ENCODE measurements at places on chromosomes 1 and 21.

DNA sequence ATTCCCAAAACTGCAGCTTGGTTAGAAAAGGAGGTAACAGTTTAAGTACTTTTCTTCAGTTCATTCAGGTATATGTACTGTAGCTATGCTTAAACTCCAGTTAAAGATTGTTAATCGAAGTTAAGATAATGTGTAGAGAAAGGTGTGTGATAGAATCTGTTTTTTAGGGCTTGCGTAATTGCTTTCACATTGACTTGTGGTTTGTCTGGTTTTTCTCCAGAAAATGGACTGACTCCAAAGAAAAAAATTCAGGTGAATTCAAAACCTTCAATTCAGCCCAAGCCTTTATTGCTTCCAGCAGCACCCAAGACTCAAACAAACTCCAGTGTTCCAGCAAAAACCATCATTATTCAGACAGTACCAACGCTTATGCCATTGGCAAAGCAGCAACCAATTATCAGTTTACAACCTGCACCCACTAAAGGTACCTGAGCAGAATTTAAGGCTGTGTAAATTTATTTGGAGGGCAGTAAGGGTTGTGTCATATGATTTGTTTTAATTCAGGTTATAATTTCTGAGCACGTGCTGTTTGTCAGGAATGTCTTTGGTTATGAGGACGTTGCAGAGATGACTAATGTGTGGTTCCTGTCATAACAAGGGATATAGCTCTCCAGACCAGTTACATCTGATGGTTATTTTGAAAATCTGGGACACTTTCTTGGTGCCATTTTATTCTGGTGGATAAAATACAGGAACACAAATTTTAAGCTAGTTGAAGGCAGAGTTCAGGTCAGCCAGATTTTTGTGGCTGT, 26.0 kb downstream of the ATF6 start:
- no peak for DNase-seq

- DNase-seq: no peak
Measured at GRCh38 chr1:202687370-202687769, 22.9 kb downstream of the SYT2 start.

DNA sequence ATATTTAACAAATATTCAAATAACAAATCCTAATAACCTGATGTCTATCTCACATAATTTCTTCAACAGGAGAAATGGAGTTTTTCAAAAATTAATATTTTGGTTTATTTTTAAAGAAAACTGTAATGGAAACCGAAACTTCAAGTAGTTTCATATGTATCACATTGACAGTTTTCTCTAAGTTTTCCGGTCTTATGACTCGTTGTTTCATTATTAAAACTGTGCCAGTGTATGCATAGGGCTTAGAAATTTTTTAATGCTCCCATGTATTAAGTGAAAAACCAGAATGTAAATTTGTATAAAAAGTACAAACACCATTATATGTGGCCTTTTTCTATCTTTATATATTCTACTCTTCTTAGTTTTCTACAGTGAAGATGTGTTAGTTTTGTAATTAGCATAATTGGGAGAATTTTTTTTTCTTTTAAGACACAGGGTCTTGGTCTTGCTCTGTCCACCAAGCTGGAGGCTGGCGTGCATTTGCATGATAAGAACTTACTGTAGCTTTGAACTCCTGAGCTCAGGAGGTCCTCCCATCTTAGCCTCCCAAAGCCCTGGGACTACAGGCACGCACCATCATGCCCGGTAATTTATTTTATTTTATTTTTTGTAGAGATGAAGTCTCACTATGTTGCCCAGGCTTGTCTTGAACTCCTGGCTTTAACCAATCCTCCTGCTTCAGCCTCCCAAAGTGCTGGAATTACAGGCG, 43.9 kb upstream of the SAMSN1 start:
- no peak for DNase-seq

GRCh38 chr1:20448671-20449071, 37.3 kb downstream of the CAMK2N1 start:
- peak; percentile 77 for DNase-seq

- no peak for DNase-seq
Measured at GRCh38 chr1:228540161-228540917, 53.2 kb downstream of the RNF187 start.

- no peak for DNase-seq
Measured at GRCh38 chr1:150567341-150567716, 12.1 kb downstream of the MCL1 start.

- no peak for DNase-seq
Measured at GRCh38 chr1:23908453-23909341, 4.5 kb downstream of the CNR2 start.

DNA sequence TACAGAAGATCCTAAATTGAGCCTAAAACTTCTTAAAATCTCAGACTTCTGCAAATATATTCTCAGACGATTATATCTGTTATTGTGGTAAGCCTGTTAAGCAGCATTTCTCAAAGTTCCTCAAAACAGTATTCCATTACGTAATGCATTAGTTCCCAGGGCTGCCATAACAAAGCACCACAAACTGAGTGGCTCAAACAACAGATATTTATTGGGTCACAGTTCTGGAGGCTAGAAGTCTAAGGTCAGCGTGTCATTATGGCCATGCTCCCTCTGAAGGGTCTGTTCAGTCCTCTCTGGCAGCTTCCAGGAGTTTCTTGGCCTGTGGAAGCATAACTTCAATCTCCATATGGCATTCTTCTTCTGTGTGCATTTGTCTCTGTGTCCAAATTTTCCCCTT, 103.5 kb upstream of the ST6GALNAC5 start:
- no peak for DNase-seq

DNA sequence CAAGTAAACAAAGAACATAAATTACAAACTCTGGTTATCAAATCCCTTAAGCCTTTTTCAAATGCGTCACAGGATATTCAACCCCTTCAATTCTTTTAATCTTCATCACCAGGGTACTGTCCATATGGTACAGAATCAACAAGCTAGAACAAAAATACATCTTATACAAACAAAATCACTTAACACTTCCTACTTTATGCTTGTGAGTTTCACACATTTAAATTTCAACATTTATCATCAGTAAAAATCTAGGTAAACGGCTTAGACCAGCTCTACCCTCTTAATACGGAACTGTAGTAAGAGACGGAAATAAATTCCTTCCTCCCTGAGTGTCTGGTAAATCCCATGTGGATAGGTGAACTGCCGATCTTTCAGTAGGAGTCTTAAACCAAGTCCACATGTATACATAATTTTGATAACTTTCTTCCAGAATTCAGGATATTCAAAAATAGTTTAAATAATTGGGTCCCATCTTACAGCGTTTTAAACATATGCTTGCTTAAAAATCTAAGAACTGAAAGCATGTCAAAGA, 1.0 kb downstream of the CCDC181 start:
- DNase-seq: peak; percentile 5

GRCh38 chr1:101128211-101128727, 102.7 kb upstream of the DPH5 start:
- no peak for DNase-seq

- DNase-seq: no peak
Measured at GRCh38 chr1:177912991-177913390, 56.9 kb downstream of the SEC16B start.

DNA sequence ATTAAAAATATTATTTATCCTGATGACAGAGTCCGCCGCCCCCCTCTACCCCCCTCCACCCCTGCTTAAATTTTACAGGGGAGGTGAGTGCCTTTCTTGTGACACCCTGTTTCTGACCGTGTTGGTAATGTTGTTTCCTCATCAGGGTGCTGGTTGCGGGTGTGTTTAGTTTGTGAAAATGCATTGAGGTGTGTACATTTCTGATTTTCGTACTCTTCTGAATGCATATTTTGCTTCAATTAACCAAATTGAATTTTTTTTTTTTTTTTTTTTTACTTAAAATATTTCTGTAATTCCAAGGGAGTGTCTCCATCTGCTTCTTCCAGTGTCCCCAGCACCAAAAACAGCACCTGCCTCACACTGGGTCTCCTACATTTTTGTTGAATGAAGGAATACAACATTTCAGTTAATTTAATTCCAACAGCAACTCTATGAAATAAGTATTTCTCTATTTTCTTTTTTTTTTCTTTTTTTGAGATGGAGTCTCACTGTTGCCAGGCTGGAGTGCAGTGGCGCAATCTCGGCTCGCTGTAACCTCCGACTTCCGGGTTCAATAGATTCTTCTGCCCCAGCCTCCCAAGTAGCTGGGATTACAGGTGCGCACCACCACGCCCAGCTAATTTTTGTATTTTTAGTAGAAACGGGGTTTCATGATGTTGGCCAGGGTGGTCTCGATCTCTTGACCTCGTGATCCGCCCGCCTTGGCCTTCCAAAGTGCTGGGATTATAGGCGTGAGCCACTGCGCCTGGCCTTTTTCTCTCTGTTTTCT, 5.6 kb upstream of the SLC2A1 start:
- no peak for DNase-seq

- peak; percentile 72 for DNase-seq
Measured at GRCh38 chr1:234970731-234971476, 157.7 kb downstream of the TOMM20 start.

DNA sequence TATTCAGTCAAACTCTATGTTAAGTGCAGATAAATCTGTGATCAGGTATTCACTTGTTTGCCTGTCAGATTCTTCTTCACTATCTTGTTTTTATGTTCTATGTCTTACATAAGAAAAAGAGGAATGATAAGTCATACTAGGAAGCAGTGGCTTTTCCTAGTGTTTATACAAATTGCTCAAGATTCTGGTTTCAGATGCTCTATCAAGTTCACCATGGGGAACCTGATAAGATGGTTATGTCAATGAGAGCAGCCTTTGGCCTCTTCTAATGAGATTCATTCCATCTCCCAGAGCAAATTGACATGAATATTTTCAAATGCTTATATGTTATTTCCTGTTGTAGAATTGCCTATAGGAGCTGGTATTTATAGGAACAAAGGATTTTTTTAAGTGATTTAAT, 218.8 kb upstream of the TMPRSS15 start:
- no peak for DNase-seq

DNA sequence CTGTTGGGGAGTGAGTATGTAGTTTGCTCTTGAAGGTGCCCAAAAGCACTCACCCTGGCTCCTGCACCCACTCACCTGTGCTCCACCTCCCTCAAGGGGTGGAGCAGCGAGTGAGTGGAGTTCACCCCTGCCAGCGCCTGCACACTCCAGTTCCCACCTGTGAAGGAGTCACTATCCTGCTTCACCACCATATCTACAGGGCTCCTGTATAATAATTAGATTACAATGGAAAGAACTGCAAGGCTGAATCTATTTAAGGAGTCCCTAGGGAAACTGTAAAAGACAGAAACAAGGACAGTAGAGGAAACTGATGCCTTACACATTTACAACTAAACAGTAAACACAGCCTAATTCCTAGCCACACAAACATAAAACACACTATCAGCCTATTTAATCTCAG, 4.1 kb downstream of the DNAI4 start:
- no peak for DNase-seq

DNA sequence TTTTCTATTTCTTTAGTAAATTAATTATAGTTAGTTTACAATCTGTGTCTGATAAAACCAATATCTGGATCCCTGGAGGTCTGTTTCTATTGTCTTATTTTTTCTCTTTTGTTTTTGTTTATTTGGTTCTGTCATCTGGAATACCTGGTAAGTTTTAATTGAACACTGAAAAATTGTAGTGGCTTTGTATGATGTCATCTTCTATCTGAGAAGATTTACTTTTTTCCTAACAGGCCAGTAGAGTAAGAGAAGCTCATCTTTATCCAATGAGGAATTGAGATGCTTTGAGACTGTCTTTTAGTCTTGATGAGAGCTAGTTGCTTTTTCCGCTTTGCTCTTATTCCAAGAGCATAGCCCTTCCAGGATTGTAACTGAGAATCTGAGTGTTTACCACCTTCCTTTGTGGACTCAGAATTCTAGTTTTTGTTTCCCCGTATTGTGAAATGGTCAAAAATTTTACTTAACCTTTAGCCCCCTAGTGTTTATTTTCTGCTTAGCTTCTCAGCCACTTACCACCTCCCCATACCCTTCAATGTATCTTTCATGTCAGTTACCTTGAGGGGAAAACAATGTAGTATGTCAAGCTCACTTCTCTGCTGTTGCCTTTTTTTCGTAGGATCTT, 25.0 kb downstream of the PTGFRN start:
- no peak for DNase-seq

DNA sequence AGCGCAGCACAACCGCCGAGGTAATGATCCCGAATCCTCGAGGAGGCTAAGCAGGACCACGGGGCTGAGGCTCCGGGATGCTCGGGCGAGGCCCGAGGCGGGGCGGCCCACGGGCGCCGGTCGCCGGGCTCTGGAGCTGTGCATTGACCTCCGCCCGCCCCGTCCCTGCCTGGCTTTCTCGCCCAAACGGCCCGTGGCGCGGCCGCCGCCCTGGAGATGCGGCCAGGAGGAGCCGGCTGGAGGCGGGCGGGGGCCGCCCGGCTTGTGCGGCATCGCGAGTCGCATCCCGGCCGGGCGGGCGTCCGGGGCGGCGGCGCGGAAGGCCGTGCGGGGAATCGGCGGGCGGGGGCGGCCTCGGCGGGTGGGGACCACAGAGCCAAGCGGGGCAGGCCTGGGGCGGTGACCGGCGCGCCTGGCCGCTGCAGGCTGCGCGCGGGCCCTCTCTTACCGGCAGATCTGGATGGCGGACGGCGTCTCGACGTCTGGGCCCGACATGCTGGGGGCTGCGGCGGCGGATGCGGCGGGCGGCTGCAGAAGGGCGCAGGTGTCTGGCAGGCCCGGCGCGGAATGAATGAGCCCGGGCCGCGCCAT, 663 bp downstream of the ACOT7 start:
- no peak for DNase-seq

GRCh38 chr1:29655945-29656850, 419.9 kb downstream of the PTPRU start:
- no peak for DNase-seq

GRCh38 chr1:175163702-175164101, 28.9 kb downstream of the KIAA0040 start:
- DNase-seq: no peak

GRCh38 chr1:10074059-10074851, 41.5 kb downstream of the UBE4B start:
- DNase-seq: peak; percentile 74

GRCh38 chr1:56645677-56646305, 677 bp downstream of the PRKAA2 start:
- DNase-seq: peak; percentile 34

GRCh38 chr1:226634166-226634588, 85.6 kb downstream of the STUM start:
- DNase-seq: peak; percentile 89

DNA sequence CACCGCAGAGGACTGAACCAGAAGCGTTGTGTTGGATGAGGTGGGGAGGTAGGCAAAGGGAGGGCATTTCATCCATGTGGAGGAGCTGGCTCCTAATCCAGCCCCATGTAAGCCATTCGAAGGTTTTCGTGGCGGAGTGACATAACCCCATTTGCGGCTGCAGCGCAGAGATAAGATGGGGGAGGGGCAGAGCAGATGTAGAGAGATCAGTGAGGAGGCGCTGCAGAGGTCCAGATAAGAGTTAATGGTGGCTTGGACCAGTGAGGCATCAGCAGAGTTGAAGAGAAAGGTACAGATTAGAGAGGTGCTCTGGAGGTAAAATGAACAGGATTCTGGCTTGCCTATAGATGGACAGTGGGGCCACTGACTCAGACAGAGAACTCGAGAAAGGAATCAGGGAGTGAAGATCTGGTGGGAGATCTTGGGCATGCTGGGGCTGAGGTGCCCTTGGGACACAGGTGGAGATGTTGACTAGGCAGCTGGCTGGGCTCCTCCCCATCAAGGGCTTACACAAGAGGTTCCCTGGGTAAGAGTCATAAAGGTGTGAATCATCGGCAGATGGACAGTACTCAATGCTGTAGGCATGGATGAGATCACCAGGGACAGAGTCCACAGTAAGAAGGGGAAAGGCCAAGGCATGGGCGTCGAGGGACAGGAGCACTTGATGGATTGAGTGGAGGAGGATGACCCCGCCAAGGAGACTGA, 7.8 kb upstream of the PTPRF start:
- no peak for DNase-seq

Data from Ammon's horn (tissue), 1 donor.